ENCODE measurements at places on chromosomes 2 and 18.

- no peak for DNase-seq
These were observed 2.1 kb downstream of the RHOB start for GRCh38 chr2:20448977-20449306.

- no peak for DNase-seq
These were observed 11.0 kb downstream of the TANK start for GRCh38 chr2:161170958-161171932.

DNA sequence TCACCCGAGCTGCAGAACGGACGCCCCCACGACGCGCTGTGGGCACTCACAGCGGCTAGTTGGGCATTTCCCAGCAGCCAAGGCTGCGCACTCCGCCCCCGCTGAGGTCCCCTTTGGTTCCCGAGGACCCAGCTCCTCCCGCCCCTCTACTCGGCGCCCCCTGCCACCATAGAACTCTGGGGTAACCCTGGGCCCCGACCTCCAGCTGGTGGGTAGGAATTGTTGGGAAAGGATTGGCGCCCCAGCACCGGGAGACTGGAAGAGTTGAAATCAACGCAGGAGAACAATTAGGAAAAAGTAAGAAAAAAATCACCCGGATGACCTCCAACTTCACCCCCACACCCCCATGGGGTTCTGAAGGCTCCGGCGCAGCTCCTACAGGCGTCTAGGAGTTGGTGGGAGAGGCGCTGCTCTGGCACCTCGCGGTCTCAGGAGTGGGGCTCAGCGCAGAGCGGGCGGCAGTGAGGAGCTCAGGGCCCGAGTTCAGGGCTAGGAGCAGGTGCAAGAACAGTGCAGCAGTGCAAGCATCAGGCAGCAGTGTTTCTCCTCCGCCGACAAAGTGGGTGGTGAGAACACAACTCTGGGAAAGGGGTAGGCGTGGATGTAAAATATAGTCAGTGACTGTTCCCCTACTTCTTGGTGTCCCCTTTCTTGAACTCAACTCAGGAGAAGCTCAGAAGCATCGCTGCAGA, 14.0 kb downstream of the POU3F3 start:
- DNase-seq, result no peak

DNA sequence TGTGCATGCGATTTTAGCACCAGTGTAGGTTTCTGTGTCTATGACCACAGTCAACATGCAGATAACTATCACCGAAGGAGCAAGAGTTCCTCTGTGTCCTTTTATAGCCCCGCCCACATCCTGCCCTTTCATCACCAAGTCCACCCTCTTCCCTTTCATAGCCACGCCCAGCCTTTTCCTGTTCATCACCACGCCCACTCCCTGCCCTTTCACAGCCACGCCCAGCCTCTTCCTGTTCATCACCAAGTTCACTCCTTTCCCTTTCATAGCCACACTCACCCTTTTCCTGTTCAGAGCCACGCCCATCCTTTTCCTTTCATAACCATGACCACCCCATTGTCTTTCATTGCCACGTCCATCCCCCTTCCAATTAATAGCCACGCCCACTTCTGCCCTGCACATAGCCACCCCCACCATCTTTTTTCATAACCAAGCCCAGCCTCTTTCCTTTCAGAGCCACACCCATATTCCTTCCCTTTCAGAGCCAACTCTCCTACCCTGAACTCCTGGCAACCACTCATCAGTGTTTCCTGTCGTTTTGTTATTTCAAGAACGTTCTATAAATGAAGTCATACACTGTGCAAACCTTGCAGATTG, 273.9 kb downstream of the MYT1L start:
- DNase-seq, result peak; percentile 38

DNA sequence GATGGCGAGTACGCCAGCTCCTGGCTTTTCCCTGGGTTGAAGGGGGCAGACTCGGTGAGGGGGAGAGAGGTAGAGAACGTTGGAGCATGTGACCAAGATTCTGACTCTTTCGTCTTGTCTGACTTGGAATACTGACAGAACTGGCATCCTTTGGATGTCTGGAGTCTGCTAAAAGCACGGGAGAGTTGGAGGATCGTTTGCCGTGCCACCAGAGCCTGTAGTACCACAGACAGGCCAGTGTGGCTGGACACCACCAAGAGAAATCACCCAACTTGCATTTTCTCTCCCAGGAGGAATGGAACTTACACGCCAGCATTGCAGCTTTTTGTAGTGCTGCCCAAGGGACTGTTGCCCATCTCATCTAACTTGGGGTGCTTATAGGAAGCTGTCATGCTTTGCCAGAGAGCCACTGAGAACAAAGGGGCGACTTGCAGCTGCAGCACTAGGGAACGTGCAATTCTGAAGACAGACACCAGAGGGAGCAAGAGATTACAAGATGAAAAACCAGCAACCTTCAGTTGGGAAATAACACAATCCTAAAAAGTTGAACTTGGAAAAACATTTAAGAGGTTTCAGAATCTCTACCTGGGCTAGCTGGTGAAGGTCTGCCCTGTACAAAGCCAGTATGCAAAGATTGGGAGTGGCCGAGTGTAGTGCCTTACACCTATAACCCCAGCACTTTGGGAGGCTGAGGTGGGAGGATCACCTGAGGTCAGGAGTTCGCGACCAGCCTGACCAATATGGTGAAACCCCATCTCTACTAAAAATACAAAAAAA, 24.1 kb downstream of the PSMG2 start:
- peak; percentile 29 for DNase-seq

DNA sequence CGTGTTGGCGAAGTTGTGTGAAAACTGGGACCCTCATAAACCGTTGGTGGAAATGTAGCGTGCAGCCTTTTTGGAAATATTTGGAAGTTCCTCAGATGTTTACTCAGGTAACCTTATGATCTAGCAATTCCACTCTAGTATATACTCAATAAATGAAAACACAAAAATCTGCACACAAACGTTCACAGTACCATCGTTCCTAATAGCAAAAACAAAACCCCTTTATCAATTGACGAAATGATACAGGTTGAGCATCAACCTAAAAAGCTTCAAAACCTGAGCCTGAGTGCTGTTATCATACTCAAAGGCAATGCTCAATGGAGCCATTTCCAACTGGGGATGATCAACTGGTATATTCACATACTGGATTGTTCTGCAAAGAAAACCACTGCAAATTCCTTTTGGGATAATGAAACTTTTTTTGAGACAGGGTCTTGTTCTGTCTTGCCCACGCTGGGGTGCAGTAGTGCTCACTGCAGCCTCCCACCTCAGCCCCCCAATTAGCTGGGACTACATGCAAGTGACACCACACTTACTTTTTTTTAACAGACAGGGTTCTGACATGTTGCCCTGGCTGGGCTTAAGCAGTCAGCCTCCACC, 777 bp upstream of the C18orf32 start:
- DNase-seq, result no peak

DNA sequence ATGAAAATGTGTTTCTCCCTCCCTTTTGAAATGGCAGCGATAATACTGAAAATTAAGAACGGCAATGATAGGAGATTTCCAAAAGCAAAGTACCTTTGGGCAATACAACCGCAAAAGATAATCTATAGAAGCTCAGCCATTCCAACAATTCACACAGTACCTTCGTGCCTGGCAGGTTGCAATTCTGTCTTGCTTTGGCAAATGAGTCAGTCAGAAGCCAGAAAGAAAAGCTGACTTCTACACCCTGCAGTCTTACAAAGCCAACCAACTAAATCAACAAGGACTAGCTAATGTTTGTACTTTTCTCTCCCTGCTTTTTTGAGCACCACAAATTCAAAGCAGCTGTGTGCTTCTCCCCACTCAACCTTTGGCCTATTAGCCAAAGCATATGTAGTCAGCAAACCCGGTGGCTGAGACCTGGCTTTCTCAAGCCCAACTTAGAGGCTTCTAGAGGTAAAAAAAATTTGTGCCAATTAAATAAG, 25.7 kb upstream of the ID2 start:
- DNase-seq, result peak; percentile 46

DNA sequence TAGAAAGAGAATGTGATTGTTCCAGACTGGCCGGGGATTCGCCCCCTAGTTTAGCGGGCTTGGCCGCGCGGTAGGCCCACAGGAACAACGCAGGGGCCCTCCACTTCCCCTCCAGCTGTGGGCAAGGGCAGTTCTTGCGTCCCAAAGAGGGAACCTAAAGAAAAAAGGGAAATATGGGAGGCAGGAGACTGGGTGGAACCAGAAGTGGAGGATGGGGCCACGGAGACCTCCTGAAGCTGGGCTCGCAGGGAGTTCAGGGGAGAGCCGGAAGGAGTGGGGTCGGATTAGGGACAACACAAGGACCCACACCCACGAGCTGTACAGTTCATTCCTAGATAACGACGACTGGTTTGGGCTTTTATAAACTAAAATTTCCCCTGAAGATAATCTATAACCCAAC, 18.2 kb downstream of the GNLY start:
- DNase-seq, result no peak

Data from NCI-H774 (cell line).